ENCODE measurements at places on chromosomes 3 and 15. TPM values are rescaled to one million over a fixed set of nuclear protein-coding genes. Genes with fewer than 3 reads are reported as not detected.

The UPK1B gene
- total RNA-seq: not detected

The SLC12A1 gene
- total RNA-seq: not detected

The NOX5 gene
- total RNA-seq: 0.30 TPM

The LMCD1 gene
- total RNA-seq: 44.4 TPM

The RPLP1 gene
- total RNA-seq: 1,247 TPM

The MLF1 gene
- total RNA-seq: 257 TPM

The ZNF197 gene
- total RNA-seq: 11.6 TPM

The GPR149 gene
- total RNA-seq: not detected

DNA sequence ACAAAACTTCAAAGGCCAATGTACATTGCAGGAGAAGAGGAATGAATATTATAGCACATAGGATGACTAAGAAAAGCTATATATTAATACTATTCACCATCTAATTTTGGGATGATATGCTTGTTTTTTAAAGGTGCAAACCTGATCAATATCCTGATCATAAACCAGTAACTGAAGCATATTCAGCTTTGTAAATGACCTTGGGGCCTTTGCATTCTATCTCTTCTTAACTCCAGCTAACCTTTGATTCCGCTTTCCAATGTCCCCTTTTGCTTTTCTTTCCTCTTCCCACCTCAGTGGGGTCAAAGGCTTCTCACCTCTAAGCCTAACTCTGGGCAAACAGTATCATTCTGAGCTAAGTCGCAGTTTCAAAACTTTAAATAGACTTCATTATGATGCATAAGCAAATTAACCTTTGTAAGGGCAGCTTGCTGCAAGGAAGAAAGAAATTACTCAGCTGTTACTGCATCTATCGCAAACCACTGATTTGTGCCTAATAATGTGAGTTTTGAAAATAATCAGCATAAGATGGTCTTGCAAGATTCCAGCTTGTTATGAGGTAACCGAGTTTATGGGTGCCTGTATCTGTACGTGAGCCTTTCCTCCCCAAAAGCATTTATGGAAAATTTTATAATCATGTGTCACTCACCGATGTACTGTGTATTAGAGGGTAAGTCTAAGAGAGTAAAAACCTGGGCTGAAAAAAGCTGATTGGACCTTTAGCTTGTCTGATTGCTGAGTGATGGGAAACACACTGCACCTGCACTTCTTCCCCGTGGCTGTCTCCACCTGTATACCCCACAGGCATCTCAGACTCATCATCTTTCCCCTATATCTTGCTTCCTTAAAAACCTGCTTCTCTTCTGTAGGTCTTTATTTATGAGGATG lies 116.8 kb downstream of the TPRG1 start:
- H3K27ac ChIP-seq: no peak overlapping the region
- H3K27me3 ChIP-seq: no peaks in the 10 kb centered on the region
- no peaks in the 10 kb centered on the region for H3K4me1 ChIP-seq
- no peak for DNase-seq

GRCh38 chr3:129040039-129040336 lies 20.6 kb upstream of the GP9 start:
- H3K4me1 ChIP-seq: no peaks in the 10 kb centered on the region
- H3K27me3 ChIP-seq: no peaks in the 10 kb centered on the region
- H3K27ac ChIP-seq: no peak overlapping the region
- H3K36me3 ChIP-seq: peaks cover 47% of the 10 kb centered on the region

DNA sequence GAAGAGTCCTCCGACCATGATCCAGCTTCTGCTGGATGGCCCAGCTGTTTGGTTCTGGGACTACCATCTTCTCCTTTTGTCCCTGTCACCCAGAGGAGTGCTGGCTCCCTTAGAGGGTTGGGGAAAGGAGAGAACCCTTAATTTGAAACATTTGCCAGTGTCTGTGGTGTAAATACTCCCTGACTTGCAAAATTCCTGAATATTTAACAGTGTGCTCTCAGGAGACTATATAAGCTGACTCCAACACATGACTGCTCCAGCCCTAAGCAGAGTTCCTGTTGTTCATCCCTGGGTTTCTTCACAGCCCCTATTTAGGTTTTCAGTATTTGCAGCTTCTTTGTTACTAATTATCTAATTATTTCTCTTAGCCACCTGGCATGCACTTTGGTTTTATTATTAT lies 133.1 kb downstream of the CPNE4 start:
- H3K4me1 ChIP-seq: no peaks in the 10 kb centered on the region
- H3K27ac ChIP-seq: no peak overlapping the region
- DNase-seq: no peak
- H3K36me3 ChIP-seq: no peaks in the 10 kb centered on the region
- no peaks in the 10 kb centered on the region for H3K27me3 ChIP-seq

DNA sequence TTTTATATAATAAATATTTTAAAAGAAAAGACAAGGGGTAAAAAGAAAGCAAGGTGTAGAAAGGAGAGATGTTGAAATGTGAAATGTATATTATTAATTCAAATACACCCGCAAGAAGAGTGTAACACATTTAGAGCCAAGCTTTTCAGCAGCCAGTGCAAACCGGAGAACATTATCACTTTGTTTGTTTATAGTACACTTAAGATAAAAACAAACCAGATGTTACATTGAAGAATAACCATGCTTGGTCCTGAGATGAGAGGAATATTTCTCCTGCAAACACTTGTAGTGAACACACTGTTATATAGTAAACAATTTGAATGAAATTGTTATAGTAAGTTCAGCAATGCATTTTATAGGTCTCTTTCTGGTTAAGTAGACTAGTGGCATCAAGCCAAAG lies 1441.5 kb downstream of the OTOL1 start:
- H3K36me3 ChIP-seq: no peaks in the 10 kb centered on the region
- H3K4me3 ChIP-seq: no peak overlapping the region
- DNase-seq: no peak
- H3K27ac ChIP-seq: no peak overlapping the region
- no peaks in the 10 kb centered on the region for H3K4me1 ChIP-seq
- no peaks in the 10 kb centered on the region for H3K27me3 ChIP-seq

GRCh38 chr15:88400084-88400483 lies 67.1 kb downstream of the MRPL46 start:
- peaks cover 11% of the 10 kb centered on the region for H3K4me1 ChIP-seq
- H3K36me3 ChIP-seq: no peaks in the 10 kb centered on the region
- no peak overlapping the region for H3K27ac ChIP-seq
- H3K27me3 ChIP-seq: no peaks in the 10 kb centered on the region
- H3K4me3 ChIP-seq: no peak overlapping the region

- no peak for DNase-seq
- H3K36me3 ChIP-seq: no peaks in the 10 kb centered on the region
- no peak overlapping the region for H3K27ac ChIP-seq
- no peaks in the 10 kb centered on the region for H3K4me1 ChIP-seq
- no peaks in the 10 kb centered on the region for H3K27me3 ChIP-seq
These were observed 11.9 kb upstream of the LEKR1 start for GRCh38 chr3:156814295-156814694.

DNA sequence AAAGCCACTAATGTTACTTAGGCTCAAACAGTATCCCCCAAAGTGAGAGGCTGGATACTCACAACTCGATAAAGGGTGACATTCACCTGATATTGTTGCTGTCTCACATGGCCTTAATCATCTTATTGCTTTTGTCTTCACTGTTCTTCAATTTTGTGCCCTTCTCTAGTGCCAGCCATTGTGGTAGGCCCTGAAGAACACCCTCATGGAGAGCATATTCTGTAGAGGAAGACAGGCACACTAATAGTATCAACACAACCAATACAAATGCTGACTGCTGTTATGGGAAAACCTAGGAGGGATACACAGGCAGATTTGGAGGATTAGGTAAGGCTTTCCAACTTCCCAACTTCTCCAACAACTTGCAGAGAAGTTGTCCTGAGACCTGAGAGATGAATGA lies 4.1 kb upstream of the BLM start:
- DNase-seq: no peak
- no peaks in the 10 kb centered on the region for H3K36me3 ChIP-seq
- peaks cover 11% of the 10 kb centered on the region for H3K4me1 ChIP-seq
- H3K27ac ChIP-seq: no peak overlapping the region
- H3K4me3 ChIP-seq: no peak overlapping the region

GRCh38 chr15:81596159-81596865 lies 222.3 kb upstream of the TMC3 start:
- no peaks in the 10 kb centered on the region for H3K27me3 ChIP-seq
- H3K4me3 ChIP-seq: no peak overlapping the region
- H3K36me3 ChIP-seq: no peaks in the 10 kb centered on the region
- no peak for DNase-seq
- no peaks in the 10 kb centered on the region for H3K4me1 ChIP-seq

DNA sequence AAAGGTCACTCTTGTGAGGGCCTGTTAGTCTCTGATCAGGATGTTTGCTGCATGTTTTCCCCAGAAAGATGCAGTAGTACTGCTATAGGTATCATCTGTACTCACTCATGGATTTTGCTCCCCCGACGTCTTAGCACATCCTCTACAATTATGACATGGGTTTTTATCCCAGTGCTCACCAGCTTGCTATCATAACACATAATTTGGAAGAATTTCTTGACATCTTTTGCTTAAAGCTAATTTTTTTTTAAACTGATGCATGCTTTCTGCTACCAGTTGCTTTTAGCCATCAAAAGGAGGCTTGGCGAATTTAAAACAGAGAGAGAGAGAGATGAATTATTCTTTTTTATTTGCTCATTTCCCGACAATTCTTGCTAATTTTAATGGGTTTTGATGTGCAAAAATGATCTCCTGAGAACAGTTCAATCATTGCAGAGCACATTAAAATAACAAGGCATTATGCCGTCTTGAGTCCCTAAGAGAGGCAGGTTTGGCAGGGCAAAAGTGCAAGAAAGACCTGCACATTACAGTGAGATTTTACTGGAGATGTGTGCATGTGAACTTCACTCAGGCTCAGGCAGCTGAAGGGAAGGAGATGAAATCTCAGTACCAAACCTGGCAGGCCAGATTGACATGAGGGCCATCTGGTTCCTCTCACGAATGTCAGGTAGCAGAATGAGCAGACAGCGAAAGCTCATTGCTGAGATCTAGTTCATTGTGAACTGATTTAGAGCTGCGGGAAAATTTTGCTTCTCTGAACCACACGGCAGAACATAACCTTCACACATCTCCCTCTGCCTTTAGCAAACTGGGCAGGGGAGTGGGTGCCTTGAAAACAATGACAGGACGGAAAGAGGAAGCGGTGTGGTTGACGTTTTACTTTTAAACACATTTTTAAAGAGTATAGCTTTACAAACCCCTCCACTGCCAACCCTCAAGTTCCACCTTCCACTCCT lies 25.9 kb upstream of the GOLGA8B start:
- no peaks in the 10 kb centered on the region for H3K36me3 ChIP-seq
- peaks cover 21% of the 10 kb centered on the region for H3K4me1 ChIP-seq
- H3K27me3 ChIP-seq: no peaks in the 10 kb centered on the region

GRCh38 chr3:25515171-25515570 lies 87.1 kb downstream of the RARB start:
- no peak overlapping the region for H3K4me3 ChIP-seq
- peak overlapping the region; percentile 82 for H3K27ac ChIP-seq
- H3K27me3 ChIP-seq: no peaks in the 10 kb centered on the region
- no peak for DNase-seq

DNA sequence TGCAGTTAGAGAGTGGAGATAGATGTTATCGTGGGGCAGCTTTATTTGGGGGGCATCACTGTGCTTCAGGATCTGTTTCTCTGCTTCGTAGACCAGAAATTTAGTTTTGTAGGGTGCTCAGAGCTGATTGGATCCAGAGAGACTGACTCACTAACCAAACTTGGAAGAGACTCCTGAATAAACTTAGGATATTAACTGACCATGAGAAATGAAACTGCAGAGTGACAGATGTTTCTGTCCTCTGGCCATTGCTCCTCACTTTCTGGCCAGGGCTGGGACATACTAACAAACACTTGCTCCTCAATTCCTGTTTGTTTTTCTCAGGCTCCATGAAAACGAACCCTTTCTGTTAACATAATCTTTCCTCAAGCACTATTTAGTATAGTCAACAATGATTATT lies 4.3 kb downstream of the ZNF592 start:
- peak overlapping the region; percentile 1 for H3K27ac ChIP-seq
- H3K4me1 ChIP-seq: peaks cover 73% of the 10 kb centered on the region
- DNase-seq: no peak
- no peaks in the 10 kb centered on the region for H3K27me3 ChIP-seq
- no peak overlapping the region for H3K4me3 ChIP-seq
- no peaks in the 10 kb centered on the region for H3K36me3 ChIP-seq

DNA sequence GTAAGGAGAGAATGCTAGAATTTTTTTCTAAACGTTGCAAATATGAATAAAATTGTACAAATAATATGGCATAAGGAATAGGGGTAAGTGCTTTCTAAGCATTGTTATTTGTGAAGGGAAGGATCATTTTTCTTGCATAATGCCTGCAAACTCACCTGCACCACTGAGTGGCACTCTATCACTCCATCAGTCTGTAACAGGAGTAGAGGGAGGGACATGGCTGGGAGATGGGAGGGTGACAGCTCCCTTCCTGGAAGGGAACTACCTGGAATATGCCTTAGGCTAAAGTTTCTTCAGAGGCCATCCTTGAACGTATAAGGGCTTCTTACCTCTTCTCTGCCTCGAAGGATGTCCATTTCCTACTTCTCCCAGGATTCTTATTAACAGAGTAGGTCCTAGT lies 3.0 kb downstream of the NAALADL2 start:
- DNase-seq: no peak
- H3K27me3 ChIP-seq: no peaks in the 10 kb centered on the region
- H3K36me3 ChIP-seq: no peaks in the 10 kb centered on the region
- no peaks in the 10 kb centered on the region for H3K4me1 ChIP-seq
- H3K27ac ChIP-seq: no peak overlapping the region

- peaks cover 5% of the 10 kb centered on the region for H3K4me1 ChIP-seq
- no peak for DNase-seq
- H3K27ac ChIP-seq: peak overlapping the region; percentile 48
- no peak overlapping the region for H3K4me3 ChIP-seq
These were observed 16.7 kb upstream of the EIF1B start for GRCh38 chr3:40292637-40293349.

- no peaks in the 10 kb centered on the region for H3K4me1 ChIP-seq
- no peaks in the 10 kb centered on the region for H3K36me3 ChIP-seq
- no peaks in the 10 kb centered on the region for H3K27me3 ChIP-seq
- DNase-seq: no peak
These were observed 55.5 kb downstream of the BTD start for GRCh38 chr3:15657016-15657415.

DNA sequence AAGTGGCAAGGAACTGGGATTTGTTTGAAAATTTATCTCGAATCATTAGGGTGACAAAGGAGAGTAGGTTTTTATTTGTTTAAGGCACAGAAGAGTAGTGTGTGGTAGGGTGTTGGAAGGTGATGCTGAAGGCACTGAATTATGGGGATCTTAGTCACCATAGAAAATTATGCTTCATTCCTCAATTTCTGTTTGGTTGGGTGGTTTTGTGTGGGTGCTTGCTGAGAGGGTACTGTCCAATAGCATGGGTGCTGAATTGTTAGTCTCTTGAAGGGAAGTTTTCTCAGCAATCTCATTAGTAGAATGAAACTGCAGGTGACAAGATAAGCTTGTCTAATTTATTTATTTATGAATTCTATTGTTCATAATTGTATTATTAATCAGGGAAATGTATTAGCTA lies 610.9 kb downstream of the AGBL1 start:
- H3K27me3 ChIP-seq: no peaks in the 10 kb centered on the region
- H3K4me1 ChIP-seq: no peaks in the 10 kb centered on the region
- H3K27ac ChIP-seq: no peak overlapping the region
- no peaks in the 10 kb centered on the region for H3K36me3 ChIP-seq

All from heart right ventricle (tissue), 16 donors.